ENCODE measurements at places on chromosomes 6 and 20. TPM values are rescaled to one million over a fixed set of nuclear protein-coding genes. Genes with fewer than 3 reads are reported as not detected.

DNA sequence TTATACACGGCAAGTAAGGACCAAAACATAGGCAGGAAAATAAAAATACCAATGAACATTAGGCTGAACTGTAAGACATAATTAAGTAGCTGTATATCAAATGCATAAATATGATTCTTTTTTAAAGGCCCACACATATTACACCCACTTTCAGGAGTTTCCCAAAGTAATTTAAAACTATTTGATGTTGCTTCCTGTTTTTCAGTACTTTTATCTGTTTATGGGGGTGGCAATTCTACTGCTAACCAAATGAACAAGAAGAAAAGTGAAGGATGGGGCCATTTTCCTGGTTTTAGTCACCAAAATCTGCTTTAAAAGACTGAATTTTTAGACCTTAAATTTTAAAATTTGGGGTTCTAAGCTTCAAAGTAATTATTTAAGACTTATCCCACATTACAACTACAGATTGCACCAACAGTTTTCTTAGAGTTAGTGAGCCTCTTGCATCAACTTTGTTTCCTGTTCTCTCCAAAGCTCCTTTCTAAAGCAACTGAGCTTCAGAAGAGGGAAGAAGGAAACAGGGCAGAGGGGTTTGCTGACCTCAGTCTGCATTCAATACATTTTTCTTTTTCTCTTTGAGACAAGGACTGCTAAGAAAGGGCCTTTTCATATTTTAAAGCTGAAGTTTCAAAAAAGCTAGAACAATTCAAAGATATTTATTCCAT lies 191.0 kb downstream of the BACH2 start:
- DNase-seq = no peak

DNA sequence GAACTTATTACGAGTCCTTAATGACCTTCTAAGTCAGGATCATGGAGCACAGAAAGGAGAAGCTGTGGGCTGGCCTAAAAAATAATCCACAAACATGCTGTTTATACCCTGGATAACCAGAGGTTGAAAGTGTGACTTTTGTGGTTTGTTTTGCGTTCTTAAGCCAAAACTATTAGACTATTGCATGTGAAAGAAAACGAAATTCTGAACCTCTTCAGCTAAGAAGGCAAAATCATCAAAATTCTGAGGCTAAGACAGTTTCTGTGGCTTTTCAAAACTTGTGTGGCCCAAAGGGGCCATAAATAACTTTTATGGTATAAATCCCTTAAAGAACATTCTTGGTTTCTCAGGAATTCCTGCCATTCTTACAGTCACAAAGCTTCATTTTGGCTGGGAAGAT lies 251.0 kb downstream of the UST start:
- no peak for DNase-seq

GRCh38 chr20:21767739-21768223 lies 62.3 kb downstream of the PAX1 start:
- DNase-seq = no peak

- no peak for DNase-seq
Observed at GRCh38 chr6:161255518-161255917, 18.3 kb downstream of the AGPAT4 start.

- DNase-seq = peak; percentile 70
Observed at GRCh38 chr20:59159493-59160376, 3.9 kb upstream of the ZNF831 start.

GRCh38 chr6:30447237-30447636 lies 42.1 kb upstream of the HLA-E start:
- DNase-seq = no peak

The BPI gene
- not detected for total RNA-seq

The FIG4 gene
- 14.4 TPM for total RNA-seq

The IFT52 gene
- 13.3 TPM for total RNA-seq

Measured in activated CD4-positive, alpha-beta memory T cell treated with anti-CD3 and anti-CD28 coated beads, Interleukin-2, amount 10 ng/mL, durations not matched to agents 7 days and 5 days (primary cell).